CD4-positive, alpha-beta T cell (primary cell): ENCODE measurements at places on chromosomes 2 and 18.
A peak's percentile ranks its signal among the peaks of the same experiment; 100 is the strongest.

- DNase-seq, result no peak
These were observed 109.1 kb upstream of the CRIM1 start for GRCh38 chr2:36246320-36246990.

DNA sequence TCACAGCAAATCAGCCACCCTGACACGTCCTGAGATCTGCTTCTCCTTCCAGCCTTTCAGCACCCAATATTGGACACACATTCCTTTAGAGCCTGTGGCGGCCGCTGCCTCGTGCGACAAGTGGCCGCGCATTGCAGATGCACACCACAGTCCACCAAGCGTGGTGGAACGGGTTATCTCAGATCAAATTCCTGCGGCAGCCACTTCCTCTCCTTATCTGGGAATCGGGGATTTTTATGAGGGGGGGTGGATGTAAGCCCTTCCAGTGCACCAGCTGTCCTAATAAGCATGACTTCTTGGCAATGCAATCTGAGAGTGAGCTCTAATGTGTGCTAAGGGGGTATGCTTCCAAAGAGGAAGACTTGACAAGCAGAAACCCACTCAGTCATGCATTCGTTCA lies 18.3 kb upstream of the BMP10 start:
- no peak for DNase-seq

GRCh38 chr2:17373741-17374140 lies 144.5 kb downstream of the RAD51AP2 start:
- DNase-seq, result no peak

DNA sequence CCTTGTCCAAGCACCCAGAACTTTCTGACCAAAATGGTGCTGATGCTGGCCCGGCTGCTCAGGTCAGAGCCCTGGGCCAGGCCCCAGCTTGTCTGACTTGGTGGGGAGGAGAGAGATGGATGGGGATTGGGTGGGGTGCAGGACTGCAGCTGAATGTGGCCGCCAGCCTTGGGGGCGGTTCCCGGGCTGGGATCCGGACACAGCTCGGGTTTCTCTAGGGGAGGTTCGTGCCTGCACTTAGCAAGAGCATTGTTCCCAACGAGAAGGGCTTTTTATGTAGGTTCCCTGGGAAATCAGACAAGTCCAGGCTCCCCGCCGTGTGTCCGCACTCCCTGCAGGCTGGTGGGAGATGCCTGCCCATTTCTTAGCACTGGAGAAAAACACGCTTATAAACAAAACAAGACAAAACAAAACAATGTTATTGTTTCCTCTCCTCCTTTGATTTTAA lies 50.5 kb upstream of the HS6ST1 start:
- no peak for DNase-seq

GRCh38 chr18:22868831-22869230 lies 64.3 kb upstream of the RBBP8 start:
- DNase-seq, result no peak

DNA sequence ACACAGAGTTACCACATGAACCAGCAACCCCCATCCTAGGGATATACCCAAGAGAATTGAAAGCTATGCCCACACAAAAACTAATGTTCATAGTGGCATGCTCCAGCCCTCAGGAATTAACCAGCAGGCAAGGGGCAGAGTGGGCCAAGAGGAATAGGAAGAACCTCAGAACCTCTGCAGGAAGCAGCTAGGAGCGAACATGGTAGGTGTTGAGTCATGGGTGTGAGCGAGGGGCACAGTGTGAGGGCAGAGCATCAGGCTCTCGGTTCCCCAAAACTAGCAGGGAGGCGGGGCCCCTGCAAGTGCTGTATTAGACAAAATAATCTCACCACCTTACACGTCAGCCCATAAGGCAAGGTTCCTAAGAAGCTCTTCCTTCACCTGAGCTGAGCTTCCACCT lies 5.6 kb upstream of the RUFY4 start:
- DNase-seq, result no peak

DNA sequence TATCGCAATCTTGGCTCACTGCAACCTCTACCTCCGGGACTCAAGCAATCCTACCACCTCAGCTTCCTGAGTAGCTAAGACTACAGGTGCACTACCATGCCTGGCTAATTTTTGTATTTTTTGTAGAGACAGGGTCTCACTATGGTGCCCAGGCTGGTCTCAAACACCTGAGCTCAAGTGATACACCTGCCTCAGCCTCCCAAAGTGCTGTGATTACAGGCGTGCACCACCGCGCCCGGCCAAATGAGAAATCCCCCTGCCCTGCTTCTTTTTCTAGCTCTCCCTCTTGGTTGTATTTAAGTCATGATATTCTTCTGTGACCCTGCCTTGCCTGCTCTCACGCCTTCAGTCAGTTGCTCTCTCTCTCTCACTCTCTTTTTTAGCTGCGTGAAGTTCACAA lies 157.0 kb upstream of the SH3BP4 start:
- DNase-seq, result no peak

DNA sequence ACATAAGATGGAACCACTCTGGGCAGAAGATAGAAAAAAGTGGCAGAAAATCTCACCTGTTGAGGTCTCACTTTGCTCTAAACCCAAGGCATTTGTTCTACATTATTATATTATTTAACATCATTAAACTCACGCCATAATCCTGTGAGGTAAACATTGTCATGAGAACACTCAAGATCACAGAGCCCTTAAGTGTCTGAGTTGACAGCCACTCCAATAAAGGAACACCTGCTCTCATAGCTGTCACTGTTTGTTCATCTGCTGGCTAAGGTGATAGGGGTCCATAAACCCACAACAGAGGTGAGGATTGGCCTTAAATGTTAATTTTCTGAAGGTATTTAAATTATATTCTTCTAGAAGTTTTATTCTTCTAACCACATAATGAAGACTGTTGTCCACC lies 439.7 kb downstream of the RIT2 start:
- DNase-seq, result no peak

DNA sequence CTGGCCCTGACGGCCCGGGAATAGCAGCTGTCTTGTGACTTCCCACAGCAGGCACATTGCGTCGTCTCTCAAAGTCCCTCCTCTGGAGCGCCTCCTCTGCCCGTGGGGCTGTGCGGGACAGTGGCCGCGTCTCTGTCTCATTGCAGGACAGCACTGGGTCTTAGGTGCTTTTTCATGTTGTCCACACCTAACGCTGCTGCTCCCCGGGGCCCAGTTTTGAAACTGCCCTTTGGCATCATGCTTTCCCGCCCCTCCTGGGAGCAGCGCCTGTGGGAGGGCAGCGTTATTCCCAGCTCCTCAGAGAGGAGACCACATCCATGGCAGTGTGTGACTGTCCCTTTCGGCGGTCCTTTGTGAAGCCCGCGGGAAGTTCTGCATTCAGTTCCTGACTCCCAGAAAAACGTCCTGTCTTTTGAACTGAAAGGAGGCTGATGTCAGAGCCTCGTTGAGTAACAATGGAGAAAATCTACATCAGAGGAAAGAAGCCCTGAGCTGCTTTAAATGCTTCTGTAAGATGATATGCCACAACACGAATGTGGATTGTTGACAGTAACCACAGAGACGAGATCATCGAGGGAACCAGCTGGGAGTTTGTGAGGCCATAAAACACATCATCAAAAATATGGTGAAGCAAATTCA lies 226.0 kb downstream of the FAM210A start:
- no peak for DNase-seq

DNA sequence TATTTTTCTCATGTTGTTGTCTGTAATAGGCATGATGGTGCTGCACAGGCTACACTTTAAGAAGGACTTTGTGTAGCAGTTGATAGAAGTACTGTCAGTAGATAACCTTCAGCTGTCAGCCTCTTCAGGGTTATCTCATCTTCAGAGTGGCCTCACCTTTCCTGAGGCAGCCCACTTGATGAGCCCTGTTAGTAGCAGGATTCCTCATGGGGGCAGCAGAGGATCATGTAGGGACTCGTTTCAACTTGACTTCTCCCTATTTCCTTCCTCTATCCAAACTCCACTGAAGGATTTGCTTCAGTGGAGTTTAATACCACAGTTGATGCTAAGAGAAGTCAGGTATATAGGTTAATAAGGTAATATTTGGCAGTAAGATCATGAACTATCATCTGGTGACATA lies 530.3 kb upstream of the FSIP2 start:
- no peak for DNase-seq

DNA sequence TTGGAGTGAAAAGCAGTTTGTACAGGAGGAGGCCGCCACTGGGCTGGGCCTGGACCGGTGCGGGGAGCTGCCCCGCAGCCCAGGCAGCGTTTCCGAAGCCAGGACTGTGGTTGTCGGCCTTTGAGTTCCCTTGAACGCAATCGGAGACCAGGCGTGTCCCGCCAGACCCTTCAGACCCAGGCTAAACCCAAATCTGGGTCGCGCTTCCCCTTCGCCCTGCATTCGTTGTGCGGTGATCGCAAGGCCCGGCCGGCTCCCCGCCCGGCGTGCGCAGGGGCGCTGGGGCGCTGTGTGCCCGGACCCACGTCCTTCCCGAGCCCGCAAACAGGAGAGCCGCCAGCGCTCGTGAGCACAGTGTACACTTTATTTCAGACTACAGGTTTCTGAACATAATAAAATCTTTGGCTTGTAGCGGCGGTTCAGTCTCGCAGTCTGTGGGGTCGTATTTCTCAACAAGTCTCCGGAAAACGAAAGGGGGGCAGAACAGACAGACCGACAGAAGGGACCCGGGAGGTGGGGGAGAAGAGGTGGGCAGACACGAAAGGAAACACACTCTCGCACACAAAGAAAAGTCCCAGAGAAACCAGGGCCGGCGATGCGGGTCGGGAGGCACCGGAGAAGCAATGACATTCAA lies 5.5 kb downstream of the EN1 start:
- no peak for DNase-seq

GRCh38 chr18:7532942-7533341 lies 34.2 kb upstream of the PTPRM start:
- DNase-seq, result no peak

GRCh38 chr18:6018671-6019070 lies 123.3 kb upstream of the TMEM200C start:
- no peak for DNase-seq

DNA sequence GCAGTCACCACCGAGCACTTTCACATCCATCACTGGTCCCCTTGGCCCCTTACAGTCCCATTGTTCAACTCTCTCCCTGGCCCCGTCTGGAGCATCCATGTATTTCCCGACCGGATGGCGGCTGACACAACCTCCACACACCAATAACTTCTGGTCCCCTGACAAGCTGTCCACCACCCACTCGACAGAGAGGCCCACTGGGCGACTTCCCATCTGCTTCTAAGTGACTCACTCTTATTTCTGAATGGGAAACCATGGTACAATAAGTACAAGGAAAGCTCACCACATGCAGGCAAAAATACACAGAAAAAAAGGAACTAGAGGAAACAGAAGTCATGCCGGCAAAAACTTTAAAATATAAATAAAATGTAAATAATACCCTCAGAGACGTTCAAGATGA lies 82.9 kb upstream of the RAB12 start:
- peak; percentile 28 for DNase-seq

- no peak for DNase-seq
These were observed 99.6 kb upstream of the KLF7 start for GRCh38 chr2:207265332-207265731.

GRCh38 chr2:153431114-153431513 lies 47.4 kb downstream of the RPRM start:
- DNase-seq, result no peak

- DNase-seq, result no peak
These were observed 208.6 kb downstream of the MYO1B start for GRCh38 chr2:191453761-191454160.

DNA sequence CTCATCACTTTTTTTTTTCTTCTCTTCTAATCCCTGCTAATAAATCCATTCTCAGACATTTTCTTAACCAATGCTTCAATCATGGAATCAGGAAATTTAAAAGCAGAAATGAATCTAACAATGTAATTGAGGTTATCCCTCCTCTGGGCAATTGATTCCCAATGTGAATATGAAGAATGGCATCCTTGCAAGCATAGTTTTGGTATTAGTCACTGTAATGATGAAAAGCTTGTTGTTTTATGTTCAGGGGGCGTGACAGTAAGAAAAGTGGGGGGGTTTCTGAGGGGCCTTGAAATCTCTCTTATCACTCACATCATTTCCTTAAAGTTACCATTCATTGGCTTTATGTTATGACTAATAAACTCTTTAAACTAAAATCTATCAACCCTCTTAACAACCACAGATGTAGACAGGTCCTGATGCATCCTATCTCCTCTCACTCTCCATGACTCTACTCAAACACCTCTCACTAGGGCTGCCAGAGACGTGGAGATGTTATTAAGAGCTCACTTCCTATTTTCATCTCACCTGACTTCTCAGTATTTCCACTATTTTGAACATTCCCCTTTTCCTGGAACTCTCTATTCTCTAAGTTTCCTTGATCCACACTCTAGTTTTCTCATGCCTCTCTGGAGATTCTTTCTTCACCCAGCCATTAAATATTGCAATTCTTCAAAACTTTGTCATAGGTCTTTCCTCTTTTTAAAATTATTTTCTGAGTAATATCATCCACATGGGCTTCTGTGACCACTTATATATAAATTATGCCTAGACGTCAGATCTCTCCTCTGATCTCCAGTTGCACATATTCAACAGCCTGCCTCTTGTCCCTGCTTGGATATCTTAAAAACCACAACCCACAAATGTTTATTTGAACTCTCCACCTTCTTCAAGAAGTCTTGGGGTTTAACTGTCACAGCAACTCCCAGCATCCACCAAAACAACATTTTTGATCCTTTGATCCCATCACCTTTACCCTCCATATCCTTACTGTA lies 332.9 kb downstream of the CDH2 start:
- DNase-seq, result no peak

DNA sequence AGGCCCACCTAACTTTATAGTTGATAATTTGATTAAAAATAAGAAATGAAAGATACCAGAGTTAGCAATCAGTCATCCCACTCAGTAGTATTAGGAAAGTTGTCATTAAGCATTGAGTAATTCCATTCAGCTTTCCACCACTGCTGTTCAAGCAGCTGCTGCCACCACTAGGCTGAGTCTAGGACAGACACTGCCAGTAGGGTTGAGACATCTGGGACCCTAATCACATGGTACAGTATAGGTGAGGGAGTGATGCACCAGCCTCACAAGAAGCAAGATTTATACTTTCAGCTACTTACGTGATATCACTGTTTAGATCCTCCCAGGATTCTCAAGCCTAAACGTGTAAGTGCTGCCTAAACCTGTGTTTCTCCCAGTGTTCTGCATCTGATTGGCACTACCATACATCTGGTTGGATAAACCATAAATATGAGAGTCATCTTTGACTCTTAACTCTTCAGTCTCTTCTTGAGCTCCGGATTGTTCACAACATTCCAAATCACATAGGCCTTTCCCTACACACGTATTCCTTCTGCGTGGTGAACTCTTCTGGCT lies 3.2 kb downstream of the UBXN4 start:
- DNase-seq, result no peak

- DNase-seq, result no peak
These were observed 104.4 kb upstream of the CDC42EP3 start for GRCh38 chr2:37775908-37776250.

- no peak for DNase-seq
These were observed 35.9 kb downstream of the PTGR3 start for GRCh38 chr18:75173125-75173432.
